ENCODE measurements at places on chromosomes 16 and 17. TPM values are rescaled to one million over a fixed set of nuclear protein-coding genes. Genes with fewer than 3 reads are reported as not detected.

DNA sequence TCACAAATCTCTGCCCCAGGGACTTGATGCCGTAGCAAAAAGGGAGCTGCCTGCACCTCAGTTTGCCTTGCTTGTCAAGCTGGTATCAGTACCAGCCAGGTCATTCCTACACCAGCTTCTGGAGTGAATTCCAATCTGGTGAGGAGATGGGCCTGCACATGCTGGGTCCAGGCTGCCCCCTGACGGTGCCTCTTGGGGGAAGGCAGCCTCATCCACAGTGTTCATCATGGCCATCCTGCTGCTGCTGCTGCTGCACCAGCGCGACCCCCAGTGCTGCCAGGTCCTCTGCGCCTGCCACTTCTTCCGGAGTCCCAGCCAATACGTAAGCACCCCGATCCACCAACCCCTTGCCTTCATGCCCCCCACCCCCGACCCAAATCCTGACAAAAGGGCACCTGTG is 8.3 kb downstream of the MRPL27 start:
- no peak for DNase-seq

DNA sequence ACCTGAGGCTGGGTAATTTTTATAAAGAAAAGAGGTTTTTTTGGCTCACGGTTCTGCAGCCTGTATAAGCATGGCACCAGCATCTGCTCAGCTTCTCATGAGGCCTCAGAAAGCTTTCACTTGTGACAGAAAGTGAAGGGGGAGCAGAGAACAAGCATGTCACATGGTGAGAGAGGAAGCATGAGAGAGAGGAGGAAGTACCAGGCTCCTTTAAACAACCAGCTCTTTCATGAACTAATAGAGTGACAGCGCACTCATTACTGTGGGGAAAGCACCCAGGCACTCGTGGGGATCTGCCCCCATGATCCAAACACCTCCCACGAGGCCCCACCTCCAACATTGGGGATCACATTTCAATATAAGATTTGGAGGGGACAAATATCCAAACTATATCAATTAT is 86.8 kb downstream of the USP32 start:
- DNase-seq: peak; percentile 17

The KRTAP9-6 gene
- not detected for total RNA-seq

DNA sequence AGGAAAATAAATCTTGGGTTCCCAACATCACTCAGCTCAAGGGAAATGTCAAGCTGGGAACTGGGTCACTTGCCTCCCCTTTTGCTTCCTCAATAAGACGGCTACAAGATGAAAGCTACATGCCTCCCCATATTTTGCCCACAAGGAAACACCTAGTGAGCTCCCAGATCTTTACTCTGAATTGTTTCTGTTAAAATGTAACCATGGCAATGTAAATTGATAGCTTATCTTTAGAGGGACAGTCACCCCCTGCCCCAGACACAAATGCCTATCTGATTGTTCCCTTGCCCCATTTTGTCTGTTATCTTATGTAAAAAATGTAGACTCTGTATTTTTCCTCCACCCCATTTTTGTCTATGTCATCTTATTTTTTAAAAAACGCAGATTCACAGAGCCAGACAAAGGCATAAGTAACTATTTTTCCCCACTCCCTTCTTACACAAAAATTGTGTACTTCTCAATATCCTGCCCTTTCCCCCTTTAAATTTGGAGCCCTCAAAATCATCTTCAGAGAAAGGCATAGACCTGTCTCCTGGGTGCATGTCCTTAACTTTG is 288.7 kb upstream of the ERCC4 start:
- no peak for DNase-seq

GRCh38 chr16:9092282-9092977 is 986 bp downstream of the HAPSTR1 start:
- DNase-seq: peak; percentile 23

GRCh38 chr16:4613636-4614570 is 785 bp downstream of the UBALD1 start:
- DNase-seq: no peak

The LLGL1 gene
- total RNA-seq: 19.6 TPM

DNA sequence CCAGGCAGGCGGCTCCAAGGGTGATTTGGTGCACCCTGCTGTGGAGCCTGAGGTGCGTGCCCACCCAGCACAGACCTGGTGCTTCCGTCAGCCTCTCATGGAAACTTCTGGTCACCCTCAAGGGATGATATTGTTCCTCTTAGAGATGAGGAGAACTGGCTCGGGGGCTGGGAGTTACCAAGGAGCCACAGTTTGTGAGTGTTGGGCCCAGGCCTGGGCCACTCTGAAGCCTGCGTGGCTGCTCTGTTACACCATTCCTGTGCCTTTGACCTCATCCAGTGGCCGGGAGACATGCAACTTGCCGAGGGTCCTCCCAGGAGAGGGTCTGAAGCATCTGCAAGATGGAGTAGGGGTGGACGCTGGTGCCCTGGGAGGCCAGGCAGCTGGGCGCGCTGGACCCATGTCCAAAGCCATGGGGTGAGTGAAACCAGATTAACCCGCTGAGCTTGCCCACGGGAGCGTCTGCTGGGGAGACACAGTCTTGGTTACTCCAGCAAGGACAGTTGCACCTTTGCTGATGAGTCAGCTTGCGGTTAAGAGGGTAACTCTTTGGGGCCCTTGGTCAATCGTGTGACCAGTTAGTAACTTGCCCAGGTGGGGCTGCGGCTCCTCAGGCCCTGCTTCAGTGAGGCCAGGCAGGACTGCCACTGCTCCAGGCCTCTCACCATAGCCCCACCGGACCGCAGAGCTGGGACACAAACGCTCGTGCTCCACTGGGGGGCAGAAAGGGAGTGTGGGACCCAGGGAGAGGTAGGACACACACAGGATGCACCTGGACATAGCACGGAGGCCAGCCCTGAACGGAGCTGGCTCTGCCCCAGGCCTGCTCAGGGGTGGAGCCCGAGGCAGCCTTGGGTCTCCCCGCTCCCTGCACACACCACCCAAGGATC is 7.5 kb downstream of the C16orf90 start:
- DNase-seq: no peak

The ASGR1 gene
- total RNA-seq: 5.0 TPM
